Tongue (tissue), 3 donors: ENCODE measurements at places on chromosomes 4 and X. TPM values are rescaled to one million over a fixed set of nuclear protein-coding genes. Genes with fewer than 3 reads are reported as not detected.

Gene ELOVL6
- total RNA-seq: 8.9 TPM

Gene TMPRSS11B
- 84.9 TPM for total RNA-seq

Gene PABPC1L2A
- total RNA-seq: not detected

Gene NLRP2B
- total RNA-seq: not detected

Gene SLITRK4
- 8.1 TPM for total RNA-seq

Gene COX7B2
- not detected for total RNA-seq

Gene ZNF157
- total RNA-seq: 0.92 TPM

Gene GPRASP1
- total RNA-seq: 14.4 TPM

Gene LANCL3
- total RNA-seq: 0.51 TPM

Gene TXK
- 0.82 TPM for total RNA-seq

Gene PPP4R3C
- not detected for total RNA-seq

GRCh38 chrX:47707031-47707780 lies 48.2 kb upstream of the UXT start:
- peak; percentile 23 for DNase-seq

DNA sequence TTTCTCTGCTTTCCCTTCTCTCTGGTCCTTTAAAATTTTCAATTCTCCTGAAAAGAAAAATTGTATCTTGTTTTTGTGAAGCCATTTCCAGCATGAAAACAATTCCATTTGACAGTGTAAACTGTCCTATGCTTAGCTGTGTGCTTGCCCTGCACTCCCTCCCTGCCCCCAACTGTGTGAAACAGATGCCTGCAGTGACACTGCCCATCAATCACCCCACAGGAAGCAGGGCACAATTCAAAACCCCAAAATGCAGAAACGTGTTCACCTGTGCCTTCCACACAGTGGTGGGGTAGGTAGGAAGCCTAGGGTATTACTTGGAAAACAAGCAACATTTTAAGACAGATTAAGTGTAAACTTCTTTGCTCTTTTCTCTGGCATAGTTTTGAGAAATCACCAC lies 6.2 kb upstream of the FHDC1 start:
- DNase-seq: no peak

DNA sequence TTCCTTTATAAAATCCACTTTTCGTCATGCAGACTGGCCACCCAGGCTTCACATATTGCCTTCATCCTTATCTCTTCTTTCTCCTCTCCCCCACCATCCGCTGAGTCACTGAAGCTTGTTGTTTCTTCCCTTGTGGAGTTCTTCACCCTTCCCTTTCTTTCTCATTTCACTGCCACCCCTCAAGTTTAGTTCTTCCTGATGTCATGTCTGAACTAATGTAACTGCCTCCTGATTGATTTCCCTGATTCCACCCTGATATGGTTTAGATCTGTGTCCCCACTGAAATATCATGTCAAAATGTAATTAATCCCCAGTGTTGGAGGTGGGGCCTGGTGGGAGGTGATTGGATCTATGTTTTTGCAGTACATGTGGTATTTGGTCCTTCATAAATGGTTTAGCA lies 151.4 kb downstream of the CPEB2 start:
- no peak for DNase-seq

DNA sequence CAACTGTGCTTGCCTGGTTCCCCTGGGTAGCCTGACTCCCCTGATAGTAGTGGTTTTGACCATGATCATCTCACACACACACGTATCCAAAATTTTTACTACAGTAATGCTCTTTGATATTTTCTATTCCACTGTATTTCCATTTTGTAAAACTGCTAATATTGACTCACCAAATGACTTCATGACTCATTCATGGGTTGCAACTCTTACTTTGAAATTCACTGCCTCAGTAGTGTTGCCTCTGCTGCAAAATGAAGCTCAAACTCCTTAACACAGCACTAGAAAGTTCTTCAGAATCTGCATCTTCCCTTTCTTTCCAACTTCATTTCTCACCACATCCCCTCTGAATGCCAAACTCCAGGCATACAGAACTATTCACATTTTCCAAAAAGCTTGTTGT lies 20.3 kb downstream of the QRFPR start:
- no peak for DNase-seq

- no peak for DNase-seq
These were observed 25.9 kb downstream of the COL25A1 start for GRCh38 chr4:109276482-109277095.

GRCh38 chr4:76634220-76634619 lies 199.2 kb downstream of the SHROOM3 start:
- no peak for DNase-seq

- peak; percentile 43 for DNase-seq
These were observed 81.9 kb downstream of the HCCS start for GRCh38 chrX:11193035-11193469.

- DNase-seq: no peak
These were observed 144.4 kb upstream of the RADX start for GRCh38 chrX:106467422-106467821.

DNA sequence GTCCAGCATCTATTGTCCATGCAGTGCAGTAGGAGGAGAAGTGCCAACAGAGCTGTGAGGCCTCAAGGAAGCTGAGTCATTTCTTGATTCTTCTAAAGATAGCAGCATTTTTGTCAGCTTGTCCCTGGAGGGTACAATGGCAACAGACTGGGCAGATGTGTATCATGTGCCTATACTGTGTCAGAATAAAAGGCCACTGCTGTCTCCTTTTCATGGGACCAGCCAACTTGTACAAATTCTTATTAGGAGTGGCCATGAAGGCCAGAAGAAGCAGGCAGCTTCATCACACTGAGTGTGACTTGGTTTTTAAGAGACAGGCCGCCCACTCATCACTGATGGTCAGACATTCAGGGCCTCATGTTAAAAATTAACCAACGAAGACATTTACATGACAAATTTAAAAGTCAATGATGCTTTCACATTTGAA lies 185.0 kb upstream of the FAM241A start:
- no peak for DNase-seq

DNA sequence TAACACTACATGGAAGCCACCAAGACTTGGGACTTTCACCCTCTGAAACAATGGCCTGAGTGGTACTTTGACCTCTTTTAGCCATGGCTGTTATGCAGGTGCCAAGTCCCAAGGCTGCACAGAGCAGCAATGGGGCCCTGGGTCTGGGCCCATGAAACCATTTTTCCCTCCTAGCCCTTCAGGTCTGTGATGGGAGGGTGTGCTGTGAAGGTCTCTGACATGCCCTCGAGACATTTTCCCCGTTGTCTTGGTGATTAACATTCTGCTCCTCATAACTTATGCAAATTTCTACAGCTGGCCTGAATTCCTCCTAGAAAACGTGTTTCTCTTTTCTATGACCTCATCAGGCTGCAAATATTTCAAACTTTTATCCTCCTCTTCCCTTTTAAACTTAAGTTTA lies 30.4 kb upstream of the ADGRA3 start:
- DNase-seq: no peak

DNA sequence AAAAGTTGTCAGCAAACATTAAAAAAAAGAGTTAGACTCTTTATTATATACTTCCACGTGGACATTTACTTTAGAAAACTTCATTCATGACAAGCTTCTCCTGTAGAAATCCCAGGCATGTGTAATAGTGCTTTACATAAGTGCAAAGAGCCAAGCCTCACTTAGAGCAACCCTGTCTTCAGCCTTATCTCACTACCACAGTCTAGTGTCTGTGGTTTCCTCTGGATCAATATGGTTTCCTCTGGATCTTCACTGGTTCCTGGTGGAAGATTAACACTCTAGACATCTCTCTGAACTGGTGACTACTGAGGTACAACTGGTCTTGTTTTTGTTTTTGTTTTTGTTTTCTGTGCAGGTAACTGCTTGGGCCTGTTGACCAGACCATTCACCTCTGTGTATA lies 18.4 kb upstream of the ARMCX5 start:
- DNase-seq: no peak

GRCh38 chrX:11887175-11887574 lies 129.1 kb downstream of the MSL3 start:
- no peak for DNase-seq

DNA sequence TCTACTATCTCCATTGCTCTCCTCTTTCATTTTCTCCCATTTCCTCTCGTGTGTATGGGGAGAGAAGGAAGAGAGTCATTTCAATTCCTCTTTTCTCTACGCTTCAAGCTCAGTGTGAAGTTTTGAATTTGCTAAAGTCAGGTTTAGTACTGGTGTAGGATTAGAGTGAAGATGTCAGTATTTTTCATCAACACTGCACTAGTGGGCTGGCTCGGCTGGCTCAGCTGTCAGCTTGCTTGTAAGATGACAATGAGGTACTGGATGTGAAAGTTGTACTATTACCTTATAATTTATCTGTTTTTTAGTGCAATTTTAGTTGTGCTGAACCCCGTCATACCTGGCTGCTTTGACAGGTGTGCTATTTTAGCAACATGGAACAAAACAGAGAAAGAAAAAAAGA lies 2.1 kb upstream of the SH2D1A start:
- no peak for DNase-seq

GRCh38 chr4:147616849-147617172 lies 386 bp upstream of the TMEM184C start:
- DNase-seq: no peak

GRCh38 chr4:87974856-87975462 lies 555 bp upstream of the SPP1 start:
- no peak for DNase-seq

- DNase-seq: no peak
These were observed 189.3 kb upstream of the ANXA3 start for GRCh38 chr4:78362310-78362709.

GRCh38 chrX:19627533-19627932 lies 112.2 kb upstream of the MAP3K15 start:
- no peak for DNase-seq

DNA sequence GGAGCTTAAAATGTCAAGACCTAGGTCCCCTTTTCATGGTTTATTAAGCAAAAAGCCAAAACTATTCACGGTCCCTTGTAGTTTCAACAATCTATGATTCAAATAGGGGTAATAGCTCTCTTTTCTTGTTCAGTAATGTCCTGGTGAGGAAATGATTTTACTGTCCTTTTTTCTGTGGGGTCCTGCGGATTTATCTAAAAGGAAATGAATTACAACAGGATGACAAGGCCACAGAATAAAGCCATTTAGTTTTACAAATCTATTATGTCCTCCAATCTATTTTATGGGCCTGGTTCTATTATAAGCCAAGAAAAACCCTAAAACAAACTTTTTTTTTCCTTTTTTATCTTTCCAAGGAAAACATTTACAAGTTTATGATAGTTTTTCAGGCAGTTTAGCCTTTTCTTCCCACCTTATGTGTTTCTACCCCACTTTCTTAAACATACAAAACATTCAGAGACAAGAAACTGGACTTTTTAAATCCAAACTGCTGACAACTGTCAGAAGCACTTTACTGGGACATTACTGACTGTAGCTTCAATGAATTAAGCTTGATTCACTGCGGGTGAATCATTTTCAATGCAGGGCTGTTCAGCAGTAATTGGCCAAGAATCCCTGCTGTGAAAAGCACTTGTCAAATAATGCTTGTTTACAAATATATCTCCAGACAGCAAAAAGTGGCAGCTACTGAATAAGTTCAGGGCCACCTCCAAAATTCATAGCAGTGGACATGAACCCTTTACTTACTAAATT lies 4.3 kb downstream of the EPHA5 start:
- DNase-seq: peak; percentile 4

DNA sequence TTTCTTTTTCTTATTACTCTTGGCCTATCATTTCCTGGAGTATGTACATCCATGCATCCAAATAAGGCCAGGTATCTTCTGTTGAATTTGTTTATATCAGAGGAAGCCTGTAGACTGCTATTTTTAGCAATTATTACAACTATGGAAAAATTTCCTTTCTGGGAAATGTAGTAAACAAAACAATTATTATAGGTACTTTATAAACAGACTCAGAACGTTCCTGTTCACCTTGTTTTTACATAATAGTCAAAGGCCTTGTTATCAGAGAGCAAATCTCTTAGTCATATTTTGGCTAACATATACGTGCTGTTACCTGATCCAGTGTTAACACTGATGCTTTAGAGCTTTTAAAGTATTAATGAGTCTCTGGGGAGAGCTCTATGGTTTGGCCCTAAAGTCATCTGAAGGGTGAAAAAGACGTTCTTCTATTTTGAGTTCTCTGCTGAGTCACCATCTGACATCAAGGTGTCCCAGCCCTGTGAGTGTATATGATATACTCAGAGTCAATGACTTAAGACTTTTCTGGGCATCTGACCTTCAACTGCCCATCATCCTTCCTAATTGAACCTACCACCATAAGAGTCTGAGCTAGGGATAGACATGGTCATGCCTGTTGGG lies 7.3 kb downstream of the SPARCL1 start:
- DNase-seq: no peak

GRCh38 chr4:156677131-156677531 lies 294.5 kb downstream of the PDGFC start:
- DNase-seq: no peak

DNA sequence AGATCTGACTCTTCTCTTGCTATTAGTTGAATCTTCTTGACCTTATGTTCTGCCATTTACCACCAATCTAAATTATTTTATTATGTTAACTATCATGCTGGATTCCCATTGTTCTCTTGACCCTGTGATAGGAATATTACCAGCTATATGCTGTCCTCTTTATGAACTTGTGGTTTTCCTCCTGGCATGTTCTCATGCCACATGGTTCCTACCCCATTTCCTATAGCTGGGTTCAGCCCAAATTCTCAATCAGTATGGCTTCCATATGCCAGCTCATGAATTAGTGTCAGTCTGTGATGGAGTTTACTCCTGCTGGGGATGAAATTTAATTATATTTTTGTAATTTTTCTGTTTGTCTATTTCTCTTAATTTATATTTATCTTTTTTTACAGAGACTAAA lies 430.5 kb downstream of the SMARCA1 start:
- no peak for DNase-seq

GRCh38 chr4:48654015-48654664 lies 125.9 kb downstream of the FRYL start:
- no peak for DNase-seq

GRCh38 chrX:1099146-1099770 lies 113.2 kb downstream of the CRLF2 start:
- DNase-seq: no peak

GRCh38 chr4:99447079-99447478 lies 11.9 kb upstream of the ADH7 start:
- DNase-seq: no peak

- DNase-seq: peak; percentile 85
These were observed 132.8 kb upstream of the KLF3 start for GRCh38 chr4:38531141-38531727.

GRCh38 chrX:45850775-45851433 lies 650.2 kb upstream of the DIPK2B start:
- DNase-seq: peak; percentile 3
